Karpas-422 (cell line): ENCODE measurements at places on chromosomes 4 and X.

DNA sequence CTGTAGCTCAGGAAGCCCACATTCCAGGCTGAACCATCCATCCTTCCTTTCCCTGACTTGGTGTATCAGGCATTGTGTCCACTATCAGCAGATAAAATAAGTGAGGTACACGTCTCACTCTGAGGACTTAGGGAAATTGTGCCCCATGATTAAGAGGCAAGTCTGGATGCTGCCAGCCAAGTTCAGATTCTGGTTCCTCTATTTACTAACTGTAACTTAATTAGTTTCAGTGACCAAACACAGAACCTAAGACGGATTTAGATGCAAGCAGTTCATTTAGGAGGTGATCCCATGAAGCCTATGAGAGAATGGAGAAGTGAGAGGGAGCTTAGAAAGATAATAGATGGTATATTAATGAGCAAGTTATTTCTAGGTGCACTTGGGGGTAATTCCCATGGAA is 56.6 kb upstream of the PACRGL start:
- no peak overlapping the region for H3K27ac ChIP-seq
- H3K4me3 ChIP-seq, result no peak overlapping the region
- no peaks in the 10 kb centered on the region for H3K27me3 ChIP-seq
- H3K36me3 ChIP-seq, result no peaks in the 10 kb centered on the region

GRCh38 chrX:71052721-71053120 is 15.4 kb downstream of the SNX12 start:
- H3K27ac ChIP-seq, result no peak overlapping the region
- no peaks in the 10 kb centered on the region for H3K36me3 ChIP-seq
- no peaks in the 10 kb centered on the region for H3K27me3 ChIP-seq
- H3K4me3 ChIP-seq, result no peak overlapping the region
- no peaks in the 10 kb centered on the region for H3K4me1 ChIP-seq
- no peak for DNase-seq

DNA sequence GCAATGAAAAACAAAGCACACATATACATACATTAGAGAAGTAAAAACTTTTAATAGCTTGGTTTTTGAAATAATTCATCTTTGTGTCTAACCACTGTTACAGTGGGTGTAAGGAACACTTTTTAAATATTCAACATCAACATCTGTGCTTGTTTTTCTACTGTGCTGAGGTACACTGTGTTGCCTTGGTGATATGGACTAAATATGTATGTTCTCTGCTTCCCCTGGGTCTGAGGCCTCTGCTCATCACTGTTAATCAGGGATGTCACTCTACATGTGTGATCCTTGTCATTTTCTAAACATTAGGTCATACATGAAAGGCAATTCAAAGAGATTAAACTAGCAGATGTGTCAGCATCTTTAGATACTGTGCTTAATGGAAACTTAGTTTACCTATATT is 10.9 kb downstream of the MCTS1 start:
- H3K4me1 ChIP-seq, result peaks cover 15% of the 10 kb centered on the region
- H3K4me3 ChIP-seq, result no peak overlapping the region
- no peak overlapping the region for H3K27ac ChIP-seq

- no peaks in the 10 kb centered on the region for H3K27me3 ChIP-seq
- peaks cover 44% of the 10 kb centered on the region for H3K4me1 ChIP-seq
- peak overlapping the region; percentile 92 for H3K4me3 ChIP-seq
- 0 out of 2 replicates have a peak overlapping the region, but pooled peaks have one; percentile 10 for H3K27ac ChIP-seq
- peak; percentile 78 for DNase-seq
Measured at GRCh38 chr4:152778656-152779512, 646 bp downstream of the TIGD4 start.

GRCh38 chr4:60992037-60992436 is 208.1 kb upstream of the ADGRL3 start:
- H3K4me3 ChIP-seq, result no peak overlapping the region
- H3K27me3 ChIP-seq, result no peaks in the 10 kb centered on the region
- H3K27ac ChIP-seq, result no peak overlapping the region
- H3K36me3 ChIP-seq, result no peaks in the 10 kb centered on the region

DNA sequence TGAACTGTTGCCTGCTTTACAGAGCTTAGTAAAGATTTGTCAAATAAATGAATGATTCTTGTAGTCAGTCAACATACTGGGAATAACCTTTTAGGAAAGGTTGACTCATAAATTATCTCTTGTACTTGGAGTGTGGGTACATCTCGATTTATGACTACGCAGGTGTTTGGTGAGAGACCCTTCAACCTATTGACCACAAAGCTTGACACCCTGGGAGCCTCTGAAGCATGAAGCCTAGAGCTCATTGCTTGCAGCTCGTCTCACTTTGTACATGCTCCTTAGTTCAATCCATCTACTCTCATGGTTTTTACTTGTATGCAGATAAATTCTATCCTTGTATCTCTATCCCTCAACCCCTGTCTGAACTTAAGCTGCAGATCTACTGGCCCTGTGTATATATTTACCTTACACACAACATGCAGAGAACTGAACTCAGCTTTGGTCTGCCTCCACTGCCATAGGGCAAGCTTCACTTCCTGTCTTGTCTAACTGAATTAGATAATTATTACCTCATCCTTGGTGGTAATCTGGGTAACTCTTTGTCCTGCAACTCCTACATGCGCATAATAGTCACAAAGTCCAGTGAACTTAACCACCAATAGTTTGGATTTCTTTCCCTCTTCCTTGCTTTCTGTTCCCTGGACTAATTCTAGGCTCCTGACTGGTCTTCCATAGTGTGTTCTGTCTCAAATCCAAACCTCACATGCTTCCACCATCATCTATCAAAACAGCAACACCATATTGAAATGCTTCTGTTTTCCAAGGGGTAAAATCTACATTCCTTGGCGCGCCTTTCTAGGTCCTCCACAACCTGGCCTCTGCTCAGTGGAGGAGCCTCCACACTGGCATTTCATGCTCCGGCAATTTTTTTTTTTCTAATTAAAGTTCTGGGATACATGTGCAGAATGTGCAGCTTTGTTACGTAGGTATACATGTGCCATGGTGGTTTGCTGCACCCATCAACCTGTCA is 32.2 kb upstream of the FAT1 start:
- H3K36me3 ChIP-seq, result no peaks in the 10 kb centered on the region
- H3K27me3 ChIP-seq, result no peaks in the 10 kb centered on the region
- peak overlapping the region; percentile 27; the same call in 1 of the 2 replicates for H3K4me3 ChIP-seq

DNA sequence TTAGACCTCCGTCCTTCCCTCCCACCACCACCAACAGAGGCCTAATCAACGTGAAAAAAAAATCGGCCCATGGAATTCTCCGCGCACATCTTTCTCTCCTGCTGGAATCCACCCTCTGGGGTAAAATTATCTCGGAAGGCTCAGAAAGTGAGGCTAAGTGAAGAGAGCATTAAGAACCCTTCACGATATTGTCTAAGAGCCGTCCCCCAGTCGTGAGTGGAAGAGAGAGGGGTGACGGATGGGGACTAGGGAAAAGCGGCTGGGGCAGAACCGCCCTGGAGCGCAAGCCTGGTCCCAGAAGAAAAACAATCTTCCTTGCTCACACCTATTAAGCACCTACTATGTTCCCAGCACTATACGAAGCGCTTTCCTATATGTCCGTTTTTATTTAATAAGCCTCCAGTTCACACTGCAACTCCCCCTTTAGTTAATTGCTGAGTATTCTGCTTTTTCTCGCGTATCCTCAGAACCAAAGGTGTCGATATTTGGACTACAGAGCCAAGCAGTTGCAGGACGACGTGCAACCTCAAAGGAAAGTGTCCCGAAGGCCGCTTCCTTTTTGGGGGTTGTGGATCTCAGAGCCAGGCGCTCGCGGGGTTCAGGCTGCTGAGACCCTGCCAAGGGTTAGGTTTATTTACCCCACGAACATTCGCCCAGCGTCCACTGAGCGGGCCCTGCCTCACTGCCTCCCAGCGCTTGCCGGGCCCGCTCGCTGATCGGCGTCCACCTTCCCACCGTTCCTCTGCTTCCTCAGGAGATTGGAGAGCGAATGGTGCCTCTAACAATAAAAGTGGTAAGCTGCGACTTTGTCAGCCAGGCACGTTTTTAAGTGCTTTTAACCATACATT is 889 bp downstream of the MGARP start:
- DNase-seq, result no peak
- H3K27ac ChIP-seq, result no peak overlapping the region
- H3K4me1 ChIP-seq, result no peaks in the 10 kb centered on the region
- H3K4me3 ChIP-seq, result no peak overlapping the region

- peaks cover 32% of the 10 kb centered on the region for H3K4me1 ChIP-seq
- H3K36me3 ChIP-seq, result 0 out of 2 replicates have a peak, but pooled peaks cover 2% of the 10 kb centered on the region
- H3K4me3 ChIP-seq, result peak overlapping the region; percentile 91
- H3K27me3 ChIP-seq, result no peaks in the 10 kb centered on the region
- peak; percentile 50 for DNase-seq
Measured at GRCh38 chr4:184649971-184650855, 675 bp downstream of the PRIMPOL start.

DNA sequence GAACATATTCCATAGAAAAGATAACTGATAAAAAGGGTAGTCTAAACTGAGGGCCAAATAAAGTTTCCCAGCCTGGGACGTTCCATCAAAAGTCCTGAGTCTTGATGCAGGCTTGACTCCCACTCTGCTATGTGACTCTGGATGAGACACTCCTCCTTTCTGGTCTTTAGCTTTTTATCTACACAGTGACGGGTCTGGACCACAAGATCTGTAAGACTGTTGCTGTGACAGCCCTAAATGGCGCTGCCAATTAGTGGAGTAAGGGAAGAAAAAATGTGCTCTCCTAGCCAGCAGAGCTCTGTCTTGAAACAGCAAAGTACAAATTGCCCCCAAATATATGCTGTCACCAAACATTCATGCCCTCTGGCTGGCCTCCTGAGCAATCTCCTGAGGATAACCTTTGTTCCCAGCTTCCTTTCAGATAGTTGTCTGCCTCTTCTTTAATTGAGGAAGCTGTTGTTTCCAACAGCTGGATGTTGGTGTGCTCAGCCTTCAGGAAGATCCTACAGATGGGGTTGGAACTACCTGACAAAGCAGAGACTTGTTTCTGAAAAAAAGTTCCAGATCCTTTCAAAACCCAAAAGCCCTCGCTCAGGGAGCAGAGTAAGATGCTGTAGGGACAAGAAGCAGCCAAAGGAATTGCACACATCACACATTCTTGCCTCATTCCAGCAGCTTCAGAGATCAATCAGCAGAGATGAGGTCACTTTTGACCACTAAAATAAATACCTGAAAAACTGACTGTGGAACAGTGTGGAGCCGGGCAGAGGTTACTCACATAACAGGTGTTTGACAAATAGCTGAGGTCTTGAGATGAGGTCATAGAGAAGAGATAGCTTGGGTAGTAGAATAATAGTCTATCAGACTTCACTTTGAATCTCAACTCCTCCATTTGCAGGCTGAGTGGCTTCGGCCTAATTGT is 383.4 kb upstream of the FGF13 start:
- no peaks in the 10 kb centered on the region for H3K36me3 ChIP-seq
- H3K27me3 ChIP-seq, result no peaks in the 10 kb centered on the region
- DNase-seq, result no peak

GRCh38 chr4:98689507-98690174 is 31.2 kb upstream of the TSPAN5 start:
- no peaks in the 10 kb centered on the region for H3K36me3 ChIP-seq
- no peak for DNase-seq
- H3K4me1 ChIP-seq, result no peaks in the 10 kb centered on the region
- no peak overlapping the region for H3K27ac ChIP-seq
- H3K4me3 ChIP-seq, result no peak overlapping the region

DNA sequence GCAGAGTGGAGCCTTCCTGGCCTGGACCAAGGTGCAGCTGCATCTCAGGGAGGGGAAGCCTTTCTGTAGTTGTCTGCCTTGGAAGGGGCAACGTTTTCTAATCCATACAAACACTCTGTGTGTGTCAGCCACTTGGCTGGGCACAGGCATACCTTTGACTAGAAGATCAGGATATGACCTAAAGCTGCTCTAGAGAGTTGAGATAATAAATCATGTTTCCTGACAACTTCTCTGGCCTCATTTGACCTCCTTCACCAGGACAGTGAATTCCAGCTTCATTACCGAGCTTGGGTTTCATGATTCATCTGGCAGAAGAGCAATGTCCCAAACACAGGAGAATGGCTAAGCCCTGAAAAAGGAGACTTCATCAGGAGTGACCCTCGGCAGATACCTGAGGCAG is 89.6 kb upstream of the KIT start:
- DNase-seq, result no peak
- no peaks in the 10 kb centered on the region for H3K36me3 ChIP-seq
- no peak overlapping the region for H3K4me3 ChIP-seq
- H3K27me3 ChIP-seq, result no peaks in the 10 kb centered on the region; the same call in 1 of the 2 replicates
- H3K27ac ChIP-seq, result no peak overlapping the region

GRCh38 chrX:118156254-118156952 is 39.8 kb upstream of the KLHL13 start:
- H3K4me1 ChIP-seq, result peaks cover 9% of the 10 kb centered on the region
- no peaks in the 10 kb centered on the region for H3K27me3 ChIP-seq
- no peak overlapping the region for H3K27ac ChIP-seq
- H3K36me3 ChIP-seq, result no peaks in the 10 kb centered on the region
- DNase-seq, result no peak

DNA sequence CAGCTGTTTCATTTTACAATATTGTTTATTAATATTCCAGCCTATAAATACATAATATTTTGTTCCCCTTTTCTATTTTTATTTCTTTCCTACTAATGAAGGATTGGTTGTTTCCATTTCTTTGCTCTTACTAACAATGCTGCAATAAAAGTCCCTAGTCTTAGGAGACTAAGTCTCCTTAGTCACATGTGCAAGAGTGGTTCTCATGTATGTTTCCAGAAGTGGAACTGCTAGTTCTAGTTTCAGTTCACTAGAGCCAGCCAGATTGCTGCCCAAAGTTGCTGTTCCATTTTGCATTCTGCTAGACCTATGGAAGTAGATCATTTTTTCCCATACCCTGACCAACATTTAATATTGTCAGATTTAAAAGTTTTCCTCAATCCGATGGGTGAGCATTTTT is 44.3 kb downstream of the CNGA1 start:
- H3K4me1 ChIP-seq, result peaks cover 3% of the 10 kb centered on the region; the same call in 1 of the 2 replicates
- no peaks in the 10 kb centered on the region for H3K36me3 ChIP-seq
- H3K4me3 ChIP-seq, result no peak overlapping the region

DNA sequence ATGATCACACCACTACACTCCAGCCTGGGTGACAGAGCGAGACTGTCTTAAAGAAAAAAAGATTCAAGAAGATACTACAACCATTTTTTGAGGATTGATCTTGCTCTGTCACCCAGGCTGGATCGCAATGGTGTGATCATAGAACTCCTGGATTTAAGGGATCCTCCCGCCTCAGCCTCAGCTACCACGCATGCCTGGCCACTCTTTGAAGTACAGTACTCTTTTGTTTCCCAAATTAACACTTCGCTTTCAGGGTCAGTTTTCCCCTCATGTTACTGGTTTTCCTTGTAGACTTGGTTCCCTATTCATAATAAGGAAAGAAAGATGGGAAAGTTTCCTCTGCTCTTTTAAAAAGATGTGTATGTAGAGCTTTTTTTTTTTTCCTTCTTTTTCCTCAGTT is 34.3 kb downstream of the FHIP1A start:
- no peak overlapping the region for H3K4me3 ChIP-seq
- H3K27me3 ChIP-seq, result no peaks in the 10 kb centered on the region
- H3K27ac ChIP-seq, result no peak overlapping the region
- H3K4me1 ChIP-seq, result no peaks in the 10 kb centered on the region
- H3K36me3 ChIP-seq, result no peaks in the 10 kb centered on the region
- DNase-seq, result no peak
